Stimulated activated CD8-positive, alpha-beta memory T cell treated with anti-CD3 and anti-CD28 coated beads, Interleukin-15, amount 100 ng/mL, for 24 hours (primary cell): ENCODE measurements at places on chromosomes 13 and 19.

DNA sequence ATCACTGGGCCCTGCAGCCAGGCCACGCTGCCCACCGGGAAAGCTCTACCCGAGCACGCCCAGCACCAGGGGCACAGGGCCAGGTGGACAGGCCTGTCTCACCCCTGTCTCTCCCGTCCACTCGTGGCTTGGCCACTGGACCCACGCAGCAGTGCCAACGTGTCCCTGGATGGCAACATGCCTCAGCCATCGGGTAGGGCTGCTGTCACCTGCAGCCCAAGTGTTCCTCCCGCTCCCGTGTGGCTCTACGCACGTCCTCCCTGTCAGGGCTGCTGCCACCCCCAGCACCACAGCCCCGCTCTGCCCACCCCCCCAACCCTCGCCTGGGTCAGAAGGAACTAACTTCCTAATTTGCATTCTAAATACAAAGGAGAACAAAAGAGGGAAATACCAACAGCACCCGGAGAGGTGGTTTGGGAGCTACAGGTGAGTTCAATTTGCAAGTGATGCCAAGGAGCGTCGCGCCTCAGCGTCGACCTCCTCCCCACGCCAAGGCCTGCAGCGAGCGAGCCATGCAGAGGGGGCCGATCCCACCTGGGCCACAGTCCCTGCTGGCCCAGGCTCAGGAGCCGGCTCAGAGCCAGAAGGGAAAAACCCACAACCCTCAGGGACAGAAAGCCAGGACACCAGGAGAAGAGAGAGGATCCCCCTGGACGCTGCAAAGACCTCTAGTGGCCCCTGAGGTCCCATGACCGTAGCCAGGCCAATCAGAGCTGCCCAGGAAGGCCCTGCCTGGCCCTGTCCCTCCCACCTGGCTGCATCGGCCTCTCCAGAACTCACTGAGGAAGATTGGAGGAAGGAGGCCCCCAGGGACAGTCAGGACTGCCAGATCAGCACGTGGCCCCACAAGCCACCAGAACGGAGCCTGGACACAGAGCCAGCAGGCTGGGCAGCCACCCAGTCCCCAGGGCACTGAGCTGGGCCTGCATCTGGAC is 128.4 kb upstream of the SPACA7 start:
- no peak for DNase-seq

GRCh38 chr13:83153848-83154247 is 728.4 kb downstream of the SLITRK1 start:
- DNase-seq = no peak

DNA sequence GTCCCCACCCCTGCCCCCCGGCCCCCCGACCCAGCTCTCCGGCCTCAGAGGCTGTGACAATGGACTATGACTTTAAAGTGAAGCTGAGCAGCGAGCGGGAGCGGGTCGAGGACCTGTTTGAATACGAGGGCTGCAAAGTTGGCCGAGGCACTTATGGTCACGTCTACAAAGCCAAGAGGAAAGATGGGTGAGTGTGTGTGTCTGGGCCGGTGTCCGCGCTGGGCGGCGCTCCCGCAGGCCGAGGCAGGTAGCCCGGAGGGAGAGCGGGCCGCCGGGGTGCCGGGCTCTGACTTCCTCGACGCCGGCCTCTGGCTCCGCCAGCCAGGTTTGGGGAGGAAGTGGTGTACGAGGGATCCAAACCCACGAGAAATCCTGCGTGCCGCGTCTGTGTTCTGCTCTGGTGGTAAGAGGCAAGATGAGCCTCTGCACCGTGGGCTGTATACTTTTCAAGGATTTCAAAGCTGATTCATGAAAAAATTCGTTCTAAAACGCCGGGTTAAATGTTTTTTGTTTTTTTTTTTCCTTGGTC is 718 bp downstream of the CDK8 start:
- DNase-seq = peak; percentile 13

DNA sequence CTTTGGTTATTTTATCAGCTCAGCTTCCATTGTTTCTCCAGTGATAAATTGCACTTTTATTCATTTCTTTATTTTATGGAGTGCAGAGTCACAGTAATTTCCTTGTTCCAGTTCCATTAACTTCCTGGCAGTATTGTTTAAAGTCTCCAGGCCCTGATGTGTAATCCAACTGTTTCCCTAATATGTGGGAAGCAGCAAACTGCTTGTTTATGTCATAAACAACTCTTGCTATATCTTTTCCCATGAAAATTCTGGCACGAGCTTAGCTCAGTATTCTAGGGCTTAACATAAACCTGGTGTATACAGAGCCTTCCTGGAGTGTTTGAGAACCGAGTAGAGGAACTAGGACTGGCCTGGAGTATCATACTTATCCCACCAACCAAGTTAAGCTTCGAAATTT is 83.5 kb upstream of the ARGLU1 start:
- DNase-seq = no peak

GRCh38 chr19:41699231-41699967 is 9.0 kb upstream of the CEACAM5 start:
- no peak for DNase-seq

GRCh38 chr19:7926021-7926726 is at the start of gene CTXN1:
Gene CTXN1 (minus strand): TSS chr19:7926135. CDS start chr19:7925538, 597 bp downstream.
- peak; percentile 79 for DNase-seq

- no peak for DNase-seq
Observed at GRCh38 chr19:36210497-36210896, 4.0 kb downstream of the ZNF565 start.

GRCh38 chr19:17784201-17785008 is 10.5 kb upstream of the B3GNT3 start:
- DNase-seq = peak; percentile 55

- DNase-seq = no peak
Observed at GRCh38 chr13:108902405-108903155, 273.2 kb downstream of the MYO16 start.

GRCh38 chr13:102999499-102999898 is 66.7 kb downstream of the SLC10A2 start:
- no peak for DNase-seq

GRCh38 chr13:109140054-109140453 is 510.6 kb downstream of the MYO16 start:
- no peak for DNase-seq

GRCh38 chr19:12912571-12912970 is 6.5 kb downstream of the SYCE2 start:
- no peak for DNase-seq

DNA sequence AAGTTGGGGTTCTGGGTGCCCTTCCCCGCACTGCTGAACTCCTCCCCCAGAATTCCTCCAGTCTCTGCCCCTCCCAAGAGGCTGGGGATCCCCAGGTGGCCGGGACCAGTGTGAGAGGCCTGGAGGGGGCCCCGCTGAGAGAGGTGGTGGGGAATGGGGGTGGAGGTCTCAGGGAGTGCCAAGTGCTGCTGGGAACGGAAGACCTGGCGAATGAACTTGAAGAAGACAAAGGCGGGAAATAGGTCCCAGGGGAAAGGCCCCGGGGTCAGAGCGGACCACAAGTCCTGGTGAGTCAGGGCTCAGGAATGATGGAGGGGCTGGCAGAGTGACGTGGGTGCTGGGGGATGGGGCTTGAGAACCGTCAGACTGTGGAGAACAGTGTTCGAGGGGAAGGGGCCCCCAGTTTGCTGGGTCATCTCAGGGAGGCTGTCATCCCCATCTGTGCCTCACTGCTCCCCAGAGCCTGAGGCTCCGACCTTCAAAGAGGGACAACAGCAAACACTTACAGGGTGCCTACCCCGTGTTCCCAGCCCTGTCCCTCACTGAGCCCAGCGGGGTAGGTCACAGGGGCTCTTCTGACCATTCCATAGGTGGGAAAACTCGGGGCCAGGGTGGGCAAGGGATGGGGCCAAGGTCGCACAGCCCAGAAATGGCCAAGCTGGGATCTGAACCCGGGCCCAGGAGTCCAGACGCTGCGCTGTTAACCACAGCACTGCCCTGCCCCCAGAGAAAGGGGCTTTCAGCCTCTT is 16.0 kb upstream of the SEMA6B start:
- DNase-seq = no peak

DNA sequence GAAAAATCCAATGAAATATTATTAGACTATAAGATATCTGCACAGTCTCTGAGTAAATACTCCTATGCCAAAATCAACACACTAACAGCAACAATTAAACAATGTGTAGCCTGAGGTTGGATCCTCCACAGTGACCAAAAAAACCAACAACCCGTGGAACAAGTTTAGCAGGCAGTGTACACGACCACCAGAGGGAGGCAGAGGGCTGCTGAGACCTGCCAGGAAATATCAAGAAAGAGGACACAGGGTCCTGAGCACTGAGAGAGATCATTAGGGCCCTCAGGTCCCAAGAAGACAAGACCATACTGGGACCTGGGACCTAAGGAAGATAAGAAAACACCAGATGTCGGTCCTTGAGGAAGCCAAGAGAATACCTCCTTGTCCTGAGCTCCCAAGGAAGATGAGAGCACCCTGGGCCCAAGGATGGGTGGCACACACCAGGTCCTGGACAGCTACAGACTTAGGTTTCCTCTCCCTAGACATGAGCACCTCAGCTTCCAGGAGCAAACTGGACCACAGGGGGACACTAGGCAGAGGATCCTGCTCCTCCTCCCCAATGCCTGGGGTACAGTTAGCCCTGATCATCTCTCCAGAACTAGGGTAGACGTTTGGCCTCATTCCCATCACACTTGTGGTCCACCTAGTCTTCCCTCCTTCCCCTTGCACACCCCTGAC is 822 bp upstream of the ZNF274 start:
- DNase-seq = no peak

DNA sequence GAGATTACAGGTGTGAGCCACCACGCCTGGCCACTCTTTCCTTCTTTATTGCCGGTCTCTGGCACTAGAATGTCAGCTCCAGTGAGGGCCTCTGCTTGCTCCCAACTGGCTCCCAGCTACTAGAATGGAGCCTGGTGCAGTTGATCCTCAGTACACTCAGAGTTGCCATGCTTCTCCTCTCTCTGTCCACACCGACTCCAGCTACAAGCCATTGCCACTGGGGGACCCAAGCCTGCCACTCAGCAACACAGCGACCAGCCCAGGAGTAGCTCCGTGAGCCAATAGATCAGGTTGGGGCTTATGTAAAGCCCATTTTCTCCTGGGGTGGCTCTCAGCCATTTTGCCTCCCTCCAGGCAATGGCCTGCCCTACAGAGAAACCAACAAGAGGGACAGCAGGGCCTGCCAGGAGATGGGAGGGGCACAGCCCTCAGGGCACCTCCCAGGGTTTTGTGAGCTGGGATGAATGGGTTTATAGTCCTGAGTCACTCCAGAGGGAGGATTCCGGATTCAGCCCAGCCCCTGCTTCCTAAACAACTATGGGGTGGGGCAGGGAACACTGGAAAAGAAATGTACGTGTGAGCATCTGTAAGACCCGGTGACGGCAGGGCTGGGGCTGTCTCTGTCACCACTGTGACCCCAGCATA is 36.5 kb downstream of the OPA3 start:
- no peak for DNase-seq

DNA sequence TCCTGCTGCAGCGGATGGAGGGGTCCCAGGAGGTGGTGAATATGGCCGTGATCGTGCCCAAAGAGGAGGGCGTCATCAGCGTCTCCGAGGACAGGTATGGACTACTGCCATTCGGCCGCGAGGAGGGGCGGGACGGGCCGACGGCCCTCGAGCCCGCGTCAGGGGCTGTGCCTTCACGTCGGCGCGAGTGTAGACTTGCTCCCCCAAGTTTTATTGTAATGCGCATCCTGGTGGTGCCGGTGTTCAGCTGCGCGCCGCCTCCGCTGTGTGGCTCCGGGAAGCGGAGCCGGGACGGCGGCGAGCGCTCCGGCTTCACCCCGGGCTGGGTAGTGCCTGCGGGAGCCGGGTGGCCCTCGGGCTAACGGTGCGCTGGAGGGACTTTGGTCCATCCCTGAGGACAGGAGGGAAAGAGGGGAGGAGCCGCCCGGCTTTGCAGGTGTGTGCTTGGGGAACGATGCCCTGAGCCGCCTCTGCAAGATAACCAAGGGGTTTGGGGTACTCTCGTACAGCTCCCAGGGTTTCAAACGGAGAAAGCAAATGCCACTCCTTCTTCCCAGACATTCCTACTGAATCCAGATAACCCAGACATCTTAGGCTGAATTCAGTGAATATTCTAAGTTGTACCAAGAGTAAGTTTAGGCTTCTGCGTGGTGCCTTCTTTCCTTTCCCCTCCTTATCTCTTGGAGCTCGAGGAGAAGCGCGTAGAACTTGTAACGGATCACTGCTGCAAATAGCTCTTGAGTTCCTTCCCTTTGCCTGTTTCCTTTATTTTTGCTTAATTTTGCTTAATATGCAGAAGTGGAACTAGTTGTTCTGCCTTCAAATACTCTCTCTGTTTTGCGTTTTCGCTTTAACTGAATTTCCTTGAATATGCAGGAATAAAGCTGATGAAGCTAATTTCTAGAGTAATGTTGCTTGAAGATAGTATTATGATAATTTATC is 740 bp downstream of the WDFY2 start:
- peak; percentile 25 for DNase-seq

DNA sequence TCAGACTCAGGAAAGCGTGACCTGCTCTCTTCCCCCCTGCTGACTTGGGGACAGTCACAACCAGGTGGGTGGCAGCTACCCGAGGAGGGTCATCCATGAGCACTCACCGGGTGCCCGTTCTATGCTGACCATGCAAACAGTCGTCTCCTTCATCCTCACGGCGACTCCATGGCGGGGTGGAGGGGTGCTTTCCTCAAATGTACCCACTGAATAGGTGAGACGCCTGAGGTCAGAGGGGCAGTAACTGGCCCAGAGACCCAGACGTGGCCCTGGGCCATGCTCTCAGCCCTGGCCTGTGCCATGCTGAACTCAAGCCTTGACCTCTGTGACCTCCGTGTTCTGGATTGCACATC is 59.2 kb upstream of the TPM4 start:
- DNase-seq = no peak

DNA sequence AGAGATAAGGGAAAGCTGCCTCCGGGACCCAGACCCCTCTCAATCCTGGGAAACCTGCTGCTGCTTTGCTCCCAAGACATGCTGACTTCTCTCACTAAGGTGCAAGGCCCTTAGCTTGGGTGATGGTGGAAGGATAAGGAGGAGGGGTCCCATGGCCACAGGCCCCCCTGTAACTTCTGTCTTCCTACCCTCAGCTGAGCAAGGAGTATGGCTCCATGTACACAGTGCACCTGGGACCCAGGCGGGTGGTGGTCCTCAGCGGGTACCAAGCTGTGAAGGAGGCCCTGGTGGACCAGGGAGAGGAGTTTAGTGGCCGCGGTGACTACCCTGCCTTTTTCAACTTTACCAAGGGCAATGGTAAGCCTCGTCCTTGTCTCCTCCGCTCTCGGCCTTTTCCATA is 2.0 kb downstream of the CYP2F1 start:
- DNase-seq = no peak
